Cardiac muscle cell (in vitro differentiated cells and primary cell): ENCODE measurements at places on chromosomes 13 and 19. TPM values are rescaled to one million over a fixed set of nuclear protein-coding genes. Genes with fewer than 3 reads are reported as not detected.

LATS2 gene
- total RNA-seq = 8.9 and 14.7 TPM in 2 replicates

ANO8 gene
- total RNA-seq = 14.4 and 21.1 TPM in 2 replicates

RAB11B gene
- 51.7 and 58.5 TPM in 2 replicates for total RNA-seq

ADAMTS10 gene
- total RNA-seq = 49.3 and 93.9 TPM in 2 replicates

IGFL3 gene
- not detected in 2 replicates for total RNA-seq

MYO9B gene
- total RNA-seq = 47.9 and 50.8 TPM in 2 replicates

ZNF285 gene
- total RNA-seq = 3.6 and 21.1 TPM in 2 replicates

ADGRE1 gene
- total RNA-seq = not detected in 2 replicates

KIR3DL2 gene
- not detected in 2 replicates for total RNA-seq

GPR32 gene
- total RNA-seq = not detected in 2 replicates

PINLYP gene
- 9.2 and 12.1 TPM in 2 replicates for total RNA-seq

ZNF548 gene
- 37.9 and 38.2 TPM in 2 replicates for total RNA-seq

KLK8 gene
- total RNA-seq = not detected in 2 replicates

KLHL1 gene
- total RNA-seq = not detected in 2 replicates

PSG7 gene
- total RNA-seq = not detected in 2 replicates

PNKP gene
- 73.8 and 74.5 TPM in 2 replicates for total RNA-seq

TTC9B gene
- total RNA-seq = not detected in 2 replicates

SULT2A1 gene
- not detected in 2 replicates for total RNA-seq

SRRM5 gene
- total RNA-seq = 0.18 and 0.30 TPM in 2 replicates

CD22 gene
- 0.28 and 0.51 TPM in 2 replicates for total RNA-seq

AMH gene
- total RNA-seq = 24.1 and 45.6 TPM in 2 replicates

NANOS3 gene
- total RNA-seq = 0.39 and 2.0 TPM in 2 replicates

C19orf67 gene
- total RNA-seq = 3.6 and 14.2 TPM in 2 replicates

CEACAM3 gene
- total RNA-seq = not detected in 2 replicates

SULT2B1 gene
- not detected in 2 replicates for total RNA-seq

INAFM1 gene
- 1.5 and 4.8 TPM in 2 replicates for total RNA-seq

ZNF112 gene
- 5.8 and 15.5 TPM in 2 replicates for total RNA-seq

ANGPTL8 gene
- 1.5 TPM in 1 of 2 replicates, not detected in the other for total RNA-seq

ARL11 gene
- total RNA-seq = 0.21 and 0.70 TPM in 2 replicates

TNNT1 gene
- 16.1 and 25.0 TPM in 2 replicates for total RNA-seq
